DMS 273 treated with DMSO at 0.1 percent for 48 hours (cell line): ENCODE measurements at places on chromosomes 3 and 15.
A peak's percentile ranks its signal among the peaks of the same experiment; 100 is the strongest.

DNA sequence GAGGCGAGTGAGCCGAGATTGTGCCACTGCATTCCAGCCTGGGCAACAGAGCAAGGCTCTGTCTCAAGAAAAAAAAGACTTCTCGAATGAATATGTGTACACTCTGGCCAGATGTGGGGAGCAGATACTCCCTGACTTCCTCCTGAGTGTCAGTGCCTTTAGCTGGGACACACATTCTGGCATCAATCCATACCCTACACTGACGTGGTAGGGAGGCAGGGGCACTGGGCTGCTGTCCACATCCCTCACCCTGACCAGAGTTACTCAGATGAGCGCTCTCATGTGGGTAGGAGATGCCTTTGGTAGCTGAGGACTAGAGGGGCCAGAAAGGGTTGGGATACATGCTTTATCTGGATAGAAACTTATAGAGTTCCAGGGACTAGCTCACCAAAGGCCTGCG, 15.6 kb downstream of the LIMD1 start:
- no peak for DNase-seq

- no peak for DNase-seq
Observed at GRCh38 chr3:66534304-66534845, 33.6 kb upstream of the LRIG1 start.

DNA sequence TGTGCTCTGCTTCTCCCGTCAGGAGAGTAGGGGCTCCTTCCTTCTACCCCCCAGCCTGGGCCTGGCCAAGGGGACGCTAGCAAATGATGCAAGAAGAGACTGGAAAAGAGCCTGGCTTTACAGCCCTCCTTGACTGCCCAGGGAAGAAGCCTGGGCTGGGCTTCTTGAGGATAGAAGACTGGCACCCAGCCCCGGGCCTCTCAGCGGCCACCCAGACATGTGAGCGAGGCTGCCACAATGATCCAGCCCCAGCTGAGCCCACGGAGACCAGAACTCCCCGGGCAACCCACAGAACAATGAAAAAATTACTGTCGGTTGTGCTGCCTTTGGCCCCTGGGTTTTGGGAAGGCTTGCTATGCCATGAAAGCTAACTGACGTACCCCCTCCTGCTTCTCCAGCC, 100.6 kb upstream of the PRR20G start:
- no peak for DNase-seq

DNA sequence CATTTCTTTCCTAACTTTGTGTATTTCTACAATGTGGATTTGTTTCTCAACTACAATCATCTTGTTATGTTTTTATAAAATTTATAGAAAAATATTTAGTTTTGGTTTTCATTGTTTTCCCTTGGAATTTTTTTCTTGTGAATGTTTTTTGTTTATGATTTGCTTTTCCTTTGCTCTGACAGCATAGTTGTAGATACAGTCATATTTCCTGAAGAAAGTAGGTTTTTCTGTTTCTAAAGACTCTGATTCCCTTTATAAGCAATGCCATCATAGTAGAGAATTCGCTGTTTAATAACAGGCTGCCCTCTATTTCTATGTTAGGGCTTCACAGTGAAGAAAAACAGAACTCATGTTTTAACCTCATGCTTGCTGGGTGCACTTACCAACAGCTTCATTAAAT, 482.3 kb downstream of the ZBBX start:
- no peak for DNase-seq

GRCh38 chr3:192817053-192817452, 89.7 kb upstream of the FGF12 start:
- no peak for DNase-seq

DNA sequence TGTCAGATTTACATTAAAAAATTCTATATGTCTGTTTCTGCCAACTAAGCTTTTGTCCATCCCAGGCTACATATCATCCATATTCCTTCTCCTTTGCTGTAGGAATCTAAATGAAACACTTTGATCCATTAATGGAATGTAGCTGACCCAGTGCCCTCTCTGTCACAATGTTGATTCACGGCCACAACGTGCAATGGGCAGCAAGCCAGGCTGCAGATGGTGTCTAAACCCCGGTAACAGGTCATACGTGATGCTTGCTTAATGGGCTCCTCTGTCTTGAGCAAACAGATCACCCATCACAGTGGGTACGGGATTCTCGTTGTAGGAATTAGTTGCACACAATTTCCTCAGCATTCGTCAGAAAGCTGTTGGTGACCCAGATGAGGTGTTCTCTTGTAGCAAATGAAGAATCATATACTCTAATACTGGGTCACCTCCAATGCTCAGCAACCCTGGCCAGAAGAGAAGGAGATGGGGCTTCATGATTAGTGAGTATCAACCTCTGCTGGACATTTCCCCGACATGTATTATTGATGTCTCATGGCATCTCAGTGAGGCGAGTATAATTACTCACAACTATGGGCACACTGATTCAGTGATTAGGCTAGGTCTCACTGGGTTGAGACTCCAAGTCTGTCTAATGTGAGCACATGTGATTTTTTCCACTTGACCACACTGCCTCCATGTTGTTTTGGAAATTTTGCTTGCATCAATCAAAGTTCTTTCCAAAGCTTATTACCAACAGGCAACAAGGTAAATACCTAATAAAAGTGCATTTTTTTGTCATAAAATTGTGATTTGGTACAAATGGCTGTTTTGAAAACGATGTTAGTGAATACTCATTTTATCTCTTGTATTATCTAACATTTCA, 12.9 kb upstream of the DCBLD2 start:
- DNase-seq: peak; percentile 12

DNA sequence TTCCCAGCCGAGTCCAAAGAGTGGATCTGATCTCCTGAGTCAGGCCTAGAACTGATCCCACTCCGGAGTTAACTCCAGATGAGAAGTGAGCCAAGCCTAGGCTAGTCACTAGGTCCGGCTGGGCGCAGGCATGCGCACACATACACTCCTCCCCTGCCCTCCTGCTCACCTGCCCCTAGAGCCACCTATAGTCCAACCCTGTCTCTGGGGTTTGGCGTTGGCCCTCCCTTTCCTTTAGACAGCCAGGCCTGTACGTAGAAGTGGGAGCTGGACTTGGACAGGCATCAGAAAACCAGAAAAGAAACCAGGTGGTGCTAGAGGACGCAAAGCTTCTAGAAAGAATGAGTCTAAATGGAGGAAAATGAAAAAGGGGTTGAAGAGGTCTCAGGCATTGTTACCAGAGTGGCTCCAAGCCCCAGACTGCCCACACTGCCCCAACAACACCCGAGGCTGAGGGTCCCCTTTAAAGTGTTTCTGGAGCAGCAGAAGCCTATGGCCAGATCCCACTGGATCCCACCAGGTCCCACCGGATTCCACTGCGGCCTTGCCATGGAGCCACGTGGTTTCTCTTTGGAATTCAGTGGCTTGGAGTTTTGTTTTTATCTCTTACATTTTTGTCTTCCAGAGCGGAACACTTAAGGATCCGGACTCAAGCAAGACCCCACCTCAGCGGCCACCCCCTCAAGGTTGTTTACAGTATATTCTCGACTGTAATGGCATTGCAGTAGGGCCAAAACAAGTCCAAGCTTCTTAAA, 24.2 kb upstream of the TIMP4 start:
- no peak for DNase-seq

- DNase-seq: no peak
Observed at GRCh38 chr3:8182904-8183303, 318.7 kb upstream of the LMCD1 start.

DNA sequence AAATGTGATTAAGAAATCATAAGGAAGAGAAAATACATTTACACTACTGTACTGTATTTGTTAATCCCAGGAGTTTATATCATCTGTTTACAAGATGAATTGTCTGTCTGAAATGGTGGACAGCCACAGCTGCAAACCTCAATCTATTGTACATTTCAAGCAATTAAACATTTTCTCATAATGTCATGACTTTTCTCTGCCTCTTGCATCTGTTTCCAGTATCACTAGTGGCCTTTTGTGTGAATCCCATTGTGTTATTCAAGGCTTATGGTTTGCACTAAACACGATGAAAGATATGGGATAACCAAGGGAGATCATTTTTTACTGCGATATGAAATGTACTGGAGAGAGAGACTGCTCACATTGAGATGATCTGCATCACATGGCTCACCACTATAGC, 200.2 kb upstream of the LRRN1 start:
- DNase-seq: no peak

DNA sequence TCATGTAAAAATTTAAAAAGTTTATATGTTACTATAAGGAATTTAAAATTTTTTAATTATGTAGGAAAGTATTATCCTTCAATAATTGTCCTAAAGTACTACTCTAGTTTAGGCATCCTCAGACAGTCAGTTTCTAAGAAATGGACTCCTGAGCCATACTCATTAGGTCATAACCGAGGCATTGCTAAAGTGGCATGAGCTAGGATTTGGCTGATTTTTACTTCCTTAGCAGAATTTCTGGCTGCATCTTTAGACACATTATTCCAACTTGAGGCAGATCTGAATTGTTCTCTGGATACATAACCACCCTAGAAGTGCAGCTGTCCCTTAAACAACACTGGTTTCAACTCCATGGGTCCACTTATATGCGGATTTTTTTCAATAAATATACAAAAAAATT, 38.3 kb downstream of the IFT57 start:
- DNase-seq: no peak

- no peak for DNase-seq
Observed at GRCh38 chr3:32175607-32176197, 62.8 kb upstream of the CMTM8 start.

DNA sequence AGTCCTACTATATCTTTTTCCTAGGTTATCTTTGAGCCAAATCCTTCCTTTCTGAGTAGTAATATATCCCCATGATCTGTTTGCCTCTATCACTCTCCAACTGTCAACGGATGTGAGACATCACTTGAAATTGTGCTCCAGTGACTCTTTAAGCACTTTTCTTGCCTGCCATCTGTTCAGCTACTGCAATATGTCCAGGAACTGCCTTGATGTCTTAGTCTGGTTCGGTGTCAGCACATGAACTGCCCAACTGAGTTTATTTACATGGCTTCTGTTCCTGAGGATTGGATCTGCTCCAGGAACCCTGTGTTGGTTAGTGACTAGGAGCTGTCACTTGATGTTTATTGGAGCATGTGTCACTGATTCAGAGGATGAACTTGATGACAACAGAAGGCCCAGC, 116.5 kb downstream of the SLC9A9 start:
- peak; percentile 79 for DNase-seq

GRCh38 chr3:34284959-34285826, 486.8 kb downstream of the PDCD6IP start:
- no peak for DNase-seq

DNA sequence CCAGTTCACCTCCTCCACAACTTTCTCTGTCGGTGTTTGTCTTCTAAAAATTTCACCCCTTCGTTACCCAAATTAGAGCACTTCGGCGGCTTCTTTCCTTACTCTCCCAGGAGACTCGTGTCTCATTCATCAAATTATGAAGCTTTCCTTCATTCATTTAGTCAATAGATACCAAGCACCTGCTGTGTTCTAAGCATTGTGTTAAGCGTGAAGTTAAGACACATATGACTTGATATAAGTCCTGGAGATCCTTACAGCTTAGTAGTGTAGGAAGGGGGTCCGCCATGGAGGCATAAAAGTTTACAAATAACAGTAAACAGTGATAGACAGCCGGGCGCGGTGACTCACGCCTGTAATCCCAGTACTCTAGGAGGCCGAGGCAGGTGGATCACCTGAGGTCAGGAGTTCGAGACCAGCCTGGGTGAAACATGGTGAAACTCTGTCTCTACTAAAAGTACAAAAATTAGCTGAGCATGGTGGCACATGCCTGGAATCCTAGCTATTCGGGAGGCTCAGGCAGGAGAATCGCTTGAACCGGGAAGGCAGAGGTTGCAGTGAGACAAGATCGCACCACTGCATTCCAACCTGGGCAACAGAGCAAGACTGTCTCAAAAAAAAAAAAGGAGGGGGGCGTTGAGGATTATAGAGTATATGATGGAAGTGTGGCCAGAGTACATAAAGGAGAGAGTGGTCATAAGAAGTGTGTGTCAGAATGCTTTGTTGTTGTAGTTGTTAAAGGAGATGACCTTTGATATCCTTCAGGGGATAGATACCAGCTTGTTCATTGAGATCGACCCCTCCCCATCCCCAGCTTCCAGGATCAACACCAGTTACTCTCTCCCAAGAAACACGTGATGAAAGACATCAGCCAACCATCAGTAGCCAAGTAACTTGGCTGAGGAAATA, 744 bp upstream of the CCDC32 start:
- DNase-seq: no peak

GRCh38 chr3:123312331-123313265, 110.9 kb downstream of the SEC22A start:
- DNase-seq: no peak

GRCh38 chr3:38030126-38031021, 932 bp upstream of the PLCD1 start:
- no peak for DNase-seq

- no peak for DNase-seq
Observed at GRCh38 chr3:70250492-70250891, 61.9 kb downstream of the MDFIC2 start.

DNA sequence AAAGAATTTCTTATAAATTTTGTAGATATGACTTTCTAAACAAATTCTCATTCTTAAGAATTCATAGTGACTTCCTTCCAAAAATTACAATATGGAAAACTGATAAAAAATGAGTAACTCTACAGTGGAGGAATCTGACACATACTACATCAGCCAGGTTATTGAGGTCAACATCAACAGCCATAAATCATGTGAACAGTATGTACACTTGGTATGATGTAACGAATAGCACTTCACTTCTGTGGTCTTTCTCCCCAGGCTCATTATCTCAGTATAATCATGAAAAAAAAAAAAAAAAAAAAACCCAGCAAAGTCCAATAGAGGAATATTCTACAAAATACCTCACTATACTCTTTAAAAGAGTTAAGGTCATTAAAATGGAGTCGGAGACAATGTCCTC, 111.2 kb upstream of the SUCLG2 start:
- DNase-seq: no peak

DNA sequence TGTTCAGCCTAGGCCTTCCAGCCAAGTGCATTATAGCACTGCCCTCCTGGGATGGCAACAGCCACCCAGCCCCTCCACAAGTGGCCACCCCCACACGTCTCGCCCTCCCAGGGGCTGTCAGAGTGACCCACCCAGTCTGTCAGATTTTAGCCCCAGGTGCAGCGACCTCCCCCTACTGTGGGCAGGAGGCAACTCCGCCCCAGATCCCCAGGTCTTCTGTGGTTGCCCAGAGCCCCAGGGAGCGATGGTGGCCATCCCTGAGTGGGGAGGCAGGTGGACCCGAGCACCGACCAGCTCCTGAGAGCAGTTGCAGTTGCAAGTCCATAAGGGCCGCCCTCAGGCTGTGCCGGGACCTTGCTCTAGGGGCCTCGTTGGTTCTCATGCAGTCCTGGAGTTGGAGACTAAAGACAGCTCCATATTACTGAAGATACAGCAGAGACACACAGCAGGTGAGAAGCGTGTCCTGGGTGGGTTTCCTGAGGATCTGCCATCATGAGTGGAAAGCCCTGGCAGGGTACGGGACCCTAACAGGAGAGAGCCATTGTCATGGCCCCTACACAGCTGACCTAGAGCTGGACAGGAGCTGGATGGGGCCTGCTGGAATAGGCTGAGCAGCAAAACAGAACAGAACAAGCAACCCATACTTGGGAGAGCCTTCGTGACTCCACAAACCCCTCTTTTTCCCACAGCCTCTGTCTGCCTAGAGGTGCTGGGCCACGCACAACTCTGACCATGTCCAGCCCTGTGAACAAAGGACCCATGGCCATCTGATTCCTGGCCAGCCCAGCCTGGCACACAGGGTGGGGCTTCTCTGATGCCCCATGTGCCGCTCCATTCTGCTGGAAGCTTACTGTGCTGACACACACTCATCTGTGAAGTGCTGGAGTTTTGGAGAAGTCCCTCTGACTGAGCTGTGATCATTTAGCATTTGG, 110.3 kb upstream of the ALDH1A3 start:
- no peak for DNase-seq

- DNase-seq: no peak
Observed at GRCh38 chr3:14609506-14609905, 42.1 kb upstream of the CCDC174 start.

- DNase-seq: no peak
Observed at GRCh38 chr15:73681063-73681462, 3.1 kb upstream of the CD276 start.
